ENCODE measurements at places on chromosomes 4 and X. TPM values are rescaled to one million over a fixed set of nuclear protein-coding genes. Genes with fewer than 3 reads are reported as not detected.

Gene HELT
- not detected for total RNA-seq

- peak; percentile 70 for DNase-seq
Measured at GRCh38 chrX:23792861-23793553, 10.0 kb downstream of the SAT1 start.

GRCh38 chr4:140019619-140020347 is 134.2 kb downstream of the MAML3 start:
- no peak for DNase-seq

GRCh38 chrX:7953446-7953845 is 26.2 kb upstream of the PNPLA4 start:
- DNase-seq: no peak

Data from dermis blood vessel endothelial cell (primary cell).